Mesenteric fat pad (tissue), 1 donor: ENCODE measurements at places on chromosomes 4 and X. TPM values are rescaled to one million over a fixed set of nuclear protein-coding genes. Genes with fewer than 3 reads are reported as not detected.

DNA sequence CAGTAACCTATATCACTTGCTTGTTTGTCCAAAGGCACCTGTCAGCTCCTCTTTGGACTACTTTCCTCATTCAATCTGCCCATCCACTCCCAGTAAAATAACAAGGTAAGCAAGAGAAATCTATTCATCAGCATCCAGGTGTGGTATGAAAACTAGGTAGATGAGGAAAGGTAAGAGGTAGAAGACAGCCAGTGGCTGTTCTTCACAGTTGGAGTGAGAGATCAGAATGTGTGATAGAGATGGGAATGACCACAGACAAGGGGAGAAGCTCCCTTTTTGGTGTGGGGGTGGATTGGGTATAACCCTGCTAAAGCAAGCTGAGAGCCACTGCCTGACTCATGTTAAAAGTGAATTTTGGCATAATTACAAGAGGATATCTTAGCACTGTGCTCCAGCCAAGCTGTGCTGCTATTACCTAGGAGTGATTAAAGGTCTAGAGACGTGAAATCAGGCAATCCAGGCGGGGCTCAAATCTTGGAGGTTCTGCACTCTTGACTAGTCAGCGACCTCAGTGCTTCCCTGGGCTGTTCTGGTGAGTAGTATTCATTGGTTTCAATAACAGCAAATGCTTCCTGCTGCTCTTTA lies 28.1 kb upstream of the RASL11B start:
- DNase-seq, result no peak

- peak; percentile 28 for DNase-seq
Measured at GRCh38 chr4:5757954-5758353, 47.0 kb downstream of the EVC start.

- no peak for DNase-seq
Measured at GRCh38 chrX:15848576-15848975, 6.0 kb downstream of the AP1S2 start.

DNA sequence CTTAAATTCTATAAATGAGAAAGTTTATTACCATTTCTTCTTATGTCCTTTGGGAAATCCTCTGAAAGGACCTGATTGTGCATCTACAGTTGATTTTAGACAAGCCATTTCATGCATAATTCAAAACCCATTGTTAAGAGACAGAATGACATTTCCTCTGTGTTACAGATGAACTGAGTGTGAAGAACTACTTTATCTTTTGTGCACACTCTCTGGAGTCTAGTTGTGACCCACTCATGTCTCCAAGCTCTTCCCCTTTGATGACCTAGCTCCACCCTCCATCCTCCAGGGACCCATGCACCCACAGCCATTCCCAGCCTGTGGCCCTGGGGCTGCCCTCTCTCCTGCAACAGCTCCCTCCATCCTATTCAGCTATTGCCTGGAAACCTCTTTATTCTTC lies 57.5 kb upstream of the BMPR1B start:
- DNase-seq, result no peak

- no peak for DNase-seq
Measured at GRCh38 chr4:177235026-177235425, 74.6 kb upstream of the NEIL3 start.

DNA sequence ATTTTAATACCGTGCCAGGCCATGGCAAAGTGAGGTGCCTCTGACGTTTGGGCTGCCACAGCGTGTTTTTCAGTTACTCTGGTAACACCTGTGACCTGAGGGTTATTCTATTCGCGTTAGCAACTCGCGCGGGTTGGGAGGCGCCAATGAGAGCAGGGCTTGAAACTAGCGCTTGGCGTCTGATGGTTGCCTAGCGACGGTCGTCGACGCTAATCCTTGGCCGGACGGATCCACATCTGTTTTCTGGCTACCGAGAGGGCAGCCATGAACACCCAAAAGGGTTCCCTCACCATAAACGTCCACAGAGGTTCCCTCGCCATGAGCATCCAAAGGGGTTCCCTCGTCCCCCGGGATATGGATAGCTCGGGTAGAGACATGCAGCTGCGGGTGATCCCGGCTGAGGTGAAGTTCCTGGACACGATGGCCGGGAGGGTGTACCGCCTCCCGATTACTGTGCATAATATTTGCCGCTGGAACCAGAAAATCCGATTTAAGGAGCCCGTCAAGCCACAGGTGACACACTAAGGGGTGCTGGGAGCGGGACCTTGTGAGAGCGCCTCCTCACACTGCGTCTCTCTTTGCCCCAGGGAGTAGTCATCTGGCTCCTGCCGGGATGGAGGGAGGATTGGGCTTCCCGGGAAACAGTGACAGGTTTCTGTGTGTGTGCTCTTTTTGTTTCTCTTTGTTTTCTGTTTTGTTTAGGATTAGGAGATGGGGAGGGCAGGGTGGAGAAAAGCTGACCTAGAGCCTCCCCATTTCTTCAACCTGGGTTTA lies at the start of gene CFAP47:
TSS of gene CFAP47 (plus strand) at position 199 of the 774 bp plus-strand sequence. CDS start at position 265, 66 bp downstream.
- DNase-seq, result no peak

GRCh38 chrX:111831343-111831742 lies 44.6 kb upstream of the TRPC5OS start:
- DNase-seq, result no peak

DNA sequence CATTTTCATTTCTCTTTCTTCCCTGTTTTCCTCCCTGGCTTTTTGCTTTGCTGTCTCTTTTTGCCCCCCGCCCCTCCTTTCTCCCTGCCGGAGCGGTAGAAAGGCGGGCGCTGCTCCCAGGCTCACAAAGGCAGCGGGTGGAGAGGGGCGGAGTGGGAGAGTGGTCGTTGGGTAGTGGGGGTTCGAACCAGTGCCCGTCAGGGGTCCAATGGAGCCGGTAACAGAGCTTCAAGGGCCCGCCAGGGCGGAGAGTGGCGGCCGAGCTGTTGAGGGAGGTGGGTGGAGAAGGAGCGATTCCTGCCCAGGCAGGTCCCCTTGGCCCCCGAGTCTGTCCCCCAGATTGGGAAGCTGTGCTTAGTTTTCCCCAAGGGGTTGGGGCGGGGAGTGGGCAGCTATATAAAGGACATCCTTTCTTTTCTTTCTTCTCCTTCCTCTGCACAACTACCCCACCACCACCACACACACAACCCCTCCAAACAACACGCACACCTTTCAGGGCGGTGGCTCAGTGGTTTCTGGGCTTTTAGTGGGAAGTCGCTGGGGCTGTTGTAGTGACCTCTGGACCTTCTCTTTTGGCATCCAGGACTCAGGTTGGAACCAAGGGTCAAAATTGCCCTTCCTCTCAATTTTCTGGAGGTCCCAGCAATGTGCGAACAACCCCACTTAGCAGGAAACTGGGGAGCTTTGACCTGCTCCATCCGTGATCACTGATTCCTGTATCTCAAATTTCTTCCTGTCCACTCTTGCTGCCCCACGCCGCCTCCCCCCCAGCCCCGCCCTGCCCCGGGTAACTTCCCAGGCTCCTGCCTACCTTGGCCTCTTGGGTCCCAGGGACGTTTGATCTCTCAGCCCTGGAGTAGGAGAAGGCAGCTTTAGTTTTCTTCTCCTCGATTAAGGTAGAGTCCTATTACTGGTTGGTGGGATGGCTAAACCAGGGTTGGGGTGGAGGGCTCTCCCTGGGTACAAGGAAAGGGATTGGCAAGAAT lies 1.9 kb downstream of the EFNB1 start:
- DNase-seq, result peak; percentile 85

DNA sequence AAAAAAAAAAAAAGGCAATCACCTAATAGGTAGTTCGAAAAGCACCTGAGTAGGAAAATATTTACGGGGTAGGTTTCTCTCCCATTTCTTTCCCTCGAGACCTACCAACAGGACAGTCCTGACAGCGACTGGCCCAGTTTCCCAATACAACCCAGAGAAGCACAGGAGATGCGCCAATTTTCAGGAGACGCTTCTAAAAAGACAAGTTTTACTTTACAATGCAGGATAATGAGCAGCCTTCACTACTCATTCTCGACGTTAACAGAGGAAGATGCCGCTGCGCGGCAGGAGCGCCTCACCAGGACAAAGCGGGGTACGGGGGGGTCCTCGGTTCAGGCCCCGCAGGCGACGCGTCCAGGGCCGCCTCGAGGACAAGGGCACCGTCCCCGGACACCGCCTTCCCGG lies 708 bp downstream of the BCLAF3 start:
- DNase-seq, result no peak

- DNase-seq, result no peak
Measured at GRCh38 chr4:168832763-168833575, 177.1 kb downstream of the CBR4 start.

DNA sequence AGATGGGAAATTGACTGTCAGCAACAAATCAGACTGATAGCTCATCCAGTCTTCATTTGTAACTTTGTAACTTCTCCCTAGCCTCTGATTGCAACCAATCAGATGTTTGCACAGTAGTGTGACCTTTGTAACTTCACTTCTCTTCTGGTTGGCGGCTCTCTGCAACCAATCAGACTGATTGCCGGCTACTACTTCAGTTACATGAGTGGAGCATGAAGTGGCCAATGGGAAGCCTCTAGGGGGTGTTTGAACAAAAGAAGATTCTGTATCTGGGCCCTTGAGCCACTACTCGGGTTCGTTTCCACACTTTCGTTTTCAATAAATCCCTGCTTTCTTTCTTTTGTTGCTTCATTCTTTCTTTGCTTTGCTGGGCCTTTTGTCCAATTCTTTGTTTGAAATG lies 1285.8 kb downstream of the TECRL start:
- DNase-seq, result no peak

DNA sequence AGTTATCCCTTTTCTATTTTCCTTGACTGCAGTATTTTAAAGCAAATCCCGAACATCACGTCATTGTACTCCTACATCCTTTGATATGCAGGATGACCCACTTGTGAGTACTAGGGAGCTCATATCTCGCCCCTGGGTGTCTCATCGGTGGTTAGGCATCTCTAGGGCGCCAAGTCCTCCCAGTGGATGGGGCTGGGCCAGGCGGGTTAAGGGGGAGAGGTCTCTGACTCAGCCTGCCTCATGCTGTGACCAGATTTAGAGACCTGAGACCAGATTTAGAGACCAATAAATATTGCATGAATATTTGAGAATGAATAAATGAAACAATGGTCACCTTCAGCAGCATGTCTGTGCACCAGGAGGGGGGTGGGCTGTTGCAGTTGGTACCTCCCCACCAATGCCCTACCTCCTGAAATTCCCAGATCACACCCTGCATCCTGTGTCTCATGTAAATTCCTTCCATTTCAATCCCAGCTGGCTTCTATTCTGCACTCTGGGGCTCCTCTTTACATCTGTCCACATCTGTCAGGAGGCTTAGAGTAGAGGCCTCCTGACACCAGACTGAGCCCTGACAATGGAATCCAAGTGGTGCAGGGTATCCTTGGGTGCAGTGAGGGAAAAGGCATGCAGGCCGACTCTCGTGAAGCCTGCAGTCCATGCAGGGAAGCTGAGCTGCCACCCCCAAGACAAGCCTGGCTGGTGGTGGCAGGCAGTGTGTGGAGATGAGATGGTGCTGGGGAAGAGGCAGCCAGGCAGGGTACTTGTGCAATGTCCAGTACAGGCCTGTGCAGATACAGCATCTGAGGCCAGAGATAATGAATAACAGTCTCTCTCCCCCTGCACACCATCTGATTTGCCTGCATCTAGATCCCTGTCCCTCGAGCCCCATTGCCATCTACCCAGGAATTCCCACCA lies 5.2 kb downstream of the APLN start:
- DNase-seq, result peak; percentile 62

GRCh38 chr4:39320381-39321115 lies 45.6 kb downstream of the RFC1 start:
- DNase-seq, result no peak

GRCh38 chr4:180618396-180618795 lies 1624.8 kb upstream of the TENM3 start:
- DNase-seq, result no peak

- DNase-seq, result no peak
Measured at GRCh38 chr4:63904201-63904600, 505.0 kb downstream of the TECRL start.

- DNase-seq, result no peak
Measured at GRCh38 chr4:141926406-141926805, 290.0 kb downstream of the IL15 start.

DNA sequence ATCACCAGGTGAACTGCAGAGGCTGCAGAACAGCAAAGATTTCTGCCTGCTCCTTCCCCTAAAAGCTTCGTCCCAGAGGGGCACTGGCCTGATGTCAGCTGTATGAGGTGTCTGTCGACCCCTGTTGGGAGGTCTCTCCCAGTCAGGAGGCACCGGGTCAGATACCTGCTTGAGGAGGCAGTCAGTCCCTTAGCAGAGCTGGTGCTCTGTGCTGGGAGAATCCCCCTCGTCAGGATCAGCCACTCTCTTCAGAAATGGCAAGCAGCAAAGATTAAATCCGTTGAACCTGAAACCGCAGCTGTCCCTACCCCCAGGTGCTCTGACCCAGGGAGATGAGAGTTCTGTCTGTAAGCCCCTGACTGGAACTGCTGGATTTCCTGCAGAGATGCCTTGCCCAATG lies 1166.3 kb upstream of the ADGRL3 start:
- DNase-seq, result no peak

The CD40LG gene
- total RNA-seq, result not detected

The MAGED4B gene
- total RNA-seq, result 7.0 TPM

The SPOCK3 gene
- not detected for total RNA-seq

The KDR gene
- total RNA-seq, result 37.4 TPM

The CLTRN gene
- total RNA-seq, result not detected

The GAB3 gene
- total RNA-seq, result 13.7 TPM
